T-cell (primary cell): ENCODE measurements at places on chromosomes 13 and 19.

GRCh38 chr13:29676941-29677452 lies 81.5 kb upstream of the SLC7A1 start:
- DNase-seq: no peak

- DNase-seq: no peak
These were observed 163.0 kb downstream of the HS6ST3 start for GRCh38 chr13:96252903-96253302.

GRCh38 chr19:10720607-10721125 lies 2.8 kb downstream of the DNM2 start:
- DNase-seq: no peak

DNA sequence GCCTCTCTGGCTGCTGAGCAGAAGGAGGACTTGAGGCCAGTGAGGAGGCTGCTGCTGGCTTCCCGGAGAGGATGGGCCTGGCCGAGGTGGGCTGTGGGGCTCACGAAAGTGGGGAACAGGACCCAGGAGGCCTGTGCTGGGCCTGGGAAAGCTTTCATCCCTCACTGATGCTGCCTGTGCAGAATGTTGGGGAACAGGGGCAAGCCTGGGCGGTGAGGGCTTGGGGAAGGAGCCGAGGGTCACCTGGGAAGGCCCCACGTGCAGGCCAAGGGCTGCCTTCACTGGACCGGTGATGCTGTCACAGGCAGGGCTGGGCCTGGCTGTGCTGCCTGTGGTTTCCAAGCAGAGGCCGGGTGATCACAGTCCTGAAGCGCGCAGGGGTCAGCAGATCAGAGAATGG lies 9.4 kb downstream of the AP1M1 start:
- no peak for DNase-seq

GRCh38 chr13:111577956-111578605 lies 257.6 kb downstream of the TEX29 start:
- no peak for DNase-seq

GRCh38 chr13:112761701-112762689 lies 72.2 kb downstream of the ATP11A start:
- no peak for DNase-seq

DNA sequence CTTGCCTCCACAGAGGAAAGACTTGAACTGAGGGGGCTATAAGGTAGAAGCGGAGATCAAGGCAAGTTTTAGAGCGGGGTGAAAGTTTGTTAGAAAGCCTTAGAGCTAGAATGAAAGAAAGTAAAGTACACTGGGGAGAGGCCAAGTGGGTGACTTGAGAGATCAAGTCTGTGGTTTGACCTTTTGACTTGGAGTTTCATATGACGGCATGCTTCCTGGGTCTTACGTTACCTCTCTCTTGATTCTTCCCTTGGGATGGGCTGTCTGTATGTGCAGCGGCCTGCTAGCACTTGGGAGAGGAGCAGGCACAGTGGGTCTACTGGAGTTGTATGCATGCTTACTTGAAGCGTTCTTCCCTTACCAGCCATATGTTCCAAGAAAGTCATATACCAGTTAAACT lies 1768.5 kb downstream of the PCDH9 start:
- no peak for DNase-seq

DNA sequence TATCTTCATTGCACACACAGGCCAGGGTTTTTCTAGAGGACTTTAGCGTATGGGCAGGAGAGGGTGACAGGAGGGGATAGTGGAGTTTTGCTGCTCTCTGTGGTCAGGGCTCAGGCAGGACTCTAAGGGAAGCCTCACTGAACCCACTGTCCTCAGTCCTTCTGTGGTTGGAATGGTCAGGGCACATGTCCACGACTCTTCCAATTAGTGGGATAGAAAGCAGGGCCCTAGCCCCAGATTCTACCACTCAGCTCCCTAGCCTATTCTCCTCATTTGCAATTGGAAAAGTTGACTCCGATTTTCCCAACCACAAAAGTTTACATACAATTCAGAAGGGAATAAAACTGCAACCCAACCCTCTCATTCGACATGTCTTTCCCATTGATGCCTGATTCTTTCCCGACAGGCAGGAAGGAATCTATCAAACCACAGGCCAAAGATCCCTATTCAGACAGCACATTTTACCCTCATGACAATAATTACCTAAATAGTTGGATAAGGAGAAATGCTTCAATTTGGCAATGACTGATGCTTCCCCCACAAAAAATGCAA lies 38.2 kb downstream of the TGDS start:
- DNase-seq: no peak

DNA sequence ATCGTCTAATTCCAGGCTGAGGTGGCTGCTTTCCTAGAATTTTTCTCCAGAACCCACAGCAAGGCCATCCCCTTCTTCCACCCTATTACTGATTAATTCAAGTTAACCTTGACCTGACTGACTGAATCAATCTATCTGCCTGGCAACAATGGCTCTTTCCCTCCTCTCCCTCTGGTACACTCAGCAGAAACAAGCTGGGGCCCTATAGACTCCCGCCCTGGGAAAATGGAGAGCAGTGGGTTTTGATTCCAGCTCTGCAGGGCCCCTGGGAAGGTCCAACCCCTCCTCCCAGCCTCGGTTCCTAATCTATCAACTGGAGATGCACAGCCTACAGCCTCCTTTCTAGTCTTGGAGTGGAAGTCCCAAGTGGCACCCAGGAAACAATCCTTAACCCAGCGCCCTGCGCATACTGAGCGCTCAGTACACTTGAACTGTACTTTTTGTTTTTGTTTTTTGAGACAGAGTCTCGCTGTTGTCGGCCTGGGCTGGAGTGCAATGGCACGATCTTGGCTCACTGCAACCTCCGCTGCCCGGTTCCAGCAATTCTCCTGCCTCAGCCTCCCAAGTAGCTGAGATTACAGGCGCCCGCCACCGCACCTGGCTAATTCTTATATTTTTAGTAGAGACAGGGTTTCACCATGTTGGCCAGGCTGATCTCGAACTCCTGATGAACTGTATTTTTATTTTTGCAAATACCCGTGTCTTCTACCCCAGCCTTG lies 5.2 kb upstream of the C3 start:
- no peak for DNase-seq

DNA sequence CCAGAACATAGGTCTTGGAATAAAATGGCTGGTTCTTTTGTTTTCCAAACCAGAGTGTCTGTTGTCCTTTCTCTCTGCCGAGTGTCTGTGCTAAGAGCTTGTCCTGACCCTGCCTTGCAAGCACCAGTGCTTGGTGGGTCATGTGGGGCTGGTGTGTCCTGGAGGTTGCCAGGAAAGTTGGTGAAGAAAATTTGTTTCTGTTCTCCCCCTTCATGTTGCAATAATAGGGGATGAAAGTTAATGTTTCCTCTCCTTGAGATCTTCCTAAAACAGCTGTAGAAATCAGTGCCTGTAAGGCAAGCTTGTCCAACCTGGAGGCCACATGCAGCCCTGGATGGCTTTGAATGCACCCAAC lies 2.7 kb downstream of the HAMP start:
- DNase-seq: no peak

- DNase-seq: peak; percentile 69
These were observed 25.7 kb upstream of the TPTE2 start for GRCh38 chr13:19586904-19587634.

- DNase-seq: no peak
These were observed 159.9 kb downstream of the KATNAL1 start for GRCh38 chr13:30147421-30147820.

DNA sequence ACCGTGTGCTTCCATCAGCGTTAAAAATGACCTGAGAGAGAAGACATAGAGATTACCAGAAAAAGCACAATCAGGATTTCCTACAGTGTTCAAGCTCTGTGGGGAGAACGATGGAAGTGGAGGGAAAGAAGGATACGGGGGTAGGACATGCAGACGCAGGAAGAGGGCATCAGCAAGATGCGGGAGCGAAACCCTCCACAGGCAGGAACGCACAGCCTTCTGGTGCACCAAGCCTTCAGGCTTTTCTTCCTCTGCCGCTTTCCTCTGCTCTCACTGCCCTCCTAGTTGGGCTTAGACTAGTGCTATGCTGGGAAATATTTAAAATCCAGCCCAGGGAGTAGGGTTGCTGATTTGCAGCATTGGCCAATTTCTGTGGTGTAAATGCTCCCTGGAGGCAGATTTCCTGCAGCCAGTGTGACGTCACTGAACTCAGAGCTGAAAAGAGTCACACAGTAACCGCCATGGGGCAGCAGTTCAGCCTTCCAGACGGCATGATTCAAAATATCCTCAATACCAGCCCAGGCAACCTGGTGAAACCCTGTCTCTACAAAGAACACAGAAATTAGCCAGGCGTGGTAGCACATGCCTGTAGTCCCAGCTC lies 205.1 kb upstream of the SOX1 start:
- DNase-seq: no peak

- peak; percentile 17 for DNase-seq
These were observed 4.2 kb downstream of the ADPRHL1 start for GRCh38 chr13:113448885-113449692.

DNA sequence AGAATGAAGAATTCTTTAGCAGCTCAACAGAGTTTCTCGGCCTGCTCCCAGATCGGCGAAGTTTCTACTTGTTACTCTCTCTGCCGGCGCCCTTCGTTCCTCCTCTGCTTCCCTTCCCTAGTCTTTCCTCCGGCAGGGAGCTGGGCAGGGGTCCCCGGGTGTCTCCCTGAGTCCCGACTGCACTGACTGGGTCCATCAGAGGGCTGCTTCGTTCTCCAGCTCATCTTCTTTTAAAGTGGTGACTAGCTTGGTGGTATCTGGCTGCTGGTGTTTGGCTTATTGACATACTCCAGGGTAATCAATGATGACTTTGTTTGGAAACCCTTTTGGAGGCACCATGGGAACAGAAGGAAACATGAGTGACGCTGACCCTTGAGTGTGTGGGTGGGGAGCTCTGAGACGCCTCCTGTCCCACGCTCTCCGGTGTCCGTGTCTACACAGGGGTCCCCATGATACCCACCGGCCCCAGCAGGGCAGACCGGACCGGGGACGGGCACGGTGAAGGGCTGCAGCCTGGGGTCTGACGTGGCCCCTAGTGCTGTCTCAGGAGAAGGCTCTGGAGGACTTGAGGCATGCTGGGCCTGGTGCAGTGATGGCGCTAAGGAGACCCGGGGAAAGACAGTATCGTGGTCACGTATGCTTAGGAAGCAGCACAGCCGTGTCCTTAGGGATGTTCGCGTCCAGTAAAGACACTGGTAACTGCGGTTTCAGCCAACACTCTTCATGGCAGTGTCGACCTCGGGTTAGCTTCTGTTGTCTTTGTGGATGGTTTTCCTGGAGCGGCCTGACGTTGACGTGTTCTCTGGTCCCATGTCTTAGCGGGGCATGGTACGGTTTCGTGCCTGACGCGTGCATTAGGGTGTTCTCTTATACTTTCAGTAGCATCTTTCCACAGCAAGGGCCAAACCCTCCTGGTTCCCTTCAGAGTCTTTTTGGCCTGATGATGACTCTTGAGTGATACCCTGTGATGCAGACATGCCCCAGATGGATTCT lies 23.8 kb downstream of the NAXD start:
- DNase-seq: no peak

DNA sequence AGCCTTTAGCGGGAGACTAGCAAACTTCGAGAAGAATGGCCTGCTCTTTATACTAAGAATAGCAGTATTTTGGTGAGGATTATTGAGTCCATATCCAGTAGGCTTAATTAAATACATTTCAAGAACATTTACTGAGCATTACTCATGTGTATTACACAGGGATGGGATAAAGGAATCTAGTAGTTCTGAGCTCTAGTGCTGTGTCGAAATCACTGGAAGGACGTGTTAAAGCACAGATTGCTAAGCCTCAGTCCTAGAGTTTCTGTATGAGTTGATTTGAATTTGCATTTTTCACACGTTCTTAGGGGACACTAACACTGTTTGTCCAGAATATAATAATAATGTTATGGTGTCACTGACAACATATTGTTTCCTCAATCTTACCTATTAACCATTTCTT lies 9.0 kb downstream of the ZNF302 start:
- no peak for DNase-seq

- no peak for DNase-seq
These were observed 25.7 kb downstream of the SH3GL1 start for GRCh38 chr19:4374498-4375163.

GRCh38 chr13:105159841-105160240 lies 1375.6 kb downstream of the EFNB2 start:
- no peak for DNase-seq

DNA sequence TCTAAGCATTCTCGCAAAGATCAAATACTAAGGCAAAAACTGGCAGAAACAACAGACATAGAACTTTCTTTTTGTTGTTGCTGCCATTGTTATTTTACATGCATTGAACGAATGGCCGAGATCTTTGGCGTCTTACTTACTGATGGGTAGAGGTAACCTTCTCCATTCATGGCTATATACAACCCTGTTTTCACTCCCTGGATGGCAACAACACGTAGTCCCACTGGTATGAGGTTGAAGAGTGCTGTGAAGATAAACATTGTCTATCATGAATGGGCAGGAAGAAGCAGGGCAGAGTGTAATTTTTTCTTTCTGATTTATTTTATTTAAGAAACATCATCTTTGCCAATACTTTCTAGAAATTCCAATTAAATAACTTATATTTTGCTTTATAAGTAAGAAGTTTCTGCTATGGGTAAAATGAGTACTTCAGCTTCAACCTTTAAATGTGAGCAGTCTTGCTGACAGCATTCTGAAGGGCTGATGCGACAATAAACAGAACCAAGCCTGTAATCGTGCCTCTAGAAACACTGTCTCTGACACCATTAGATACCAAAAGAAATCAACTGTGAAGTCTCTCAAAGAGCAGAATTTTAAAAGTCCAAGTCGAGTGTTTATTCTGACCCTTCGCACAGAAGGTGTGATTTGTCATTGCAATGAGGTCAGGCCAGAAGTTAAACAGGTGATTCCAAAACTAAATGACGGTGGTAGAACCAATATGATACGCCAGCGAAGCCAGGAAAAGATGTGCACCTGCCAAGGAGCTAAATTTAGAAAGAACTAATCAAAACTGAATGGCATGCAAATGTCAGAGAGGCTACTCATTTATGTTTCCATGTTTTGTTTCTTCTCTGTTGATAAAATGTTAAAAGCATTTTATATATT lies 416.4 kb downstream of the ITGBL1 start:
- DNase-seq: no peak

- no peak for DNase-seq
These were observed 20.4 kb downstream of the ZNF574 start for GRCh38 chr19:42096255-42096837.

DNA sequence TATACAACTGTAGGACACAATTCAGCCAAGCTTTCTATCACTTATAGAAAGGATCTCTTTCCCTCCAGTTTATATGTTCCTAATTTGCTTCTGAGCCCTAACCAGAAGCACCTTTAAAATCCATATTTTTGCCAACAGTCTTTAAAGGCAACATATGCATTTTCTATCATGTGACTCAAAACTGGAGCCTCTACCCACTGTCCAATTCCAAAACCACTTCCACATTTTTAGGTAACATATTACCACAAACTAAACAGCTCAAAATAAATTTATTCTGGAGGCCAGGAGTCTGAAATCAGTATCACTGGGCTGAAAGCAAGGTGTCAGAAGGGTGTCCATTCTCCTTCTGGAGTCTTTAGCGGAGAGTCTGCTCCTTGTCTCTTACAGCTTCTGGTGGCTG lies 15.9 kb upstream of the EFNB2 start:
- DNase-seq: no peak

- no peak for DNase-seq
These were observed 268.7 kb downstream of the MZT1 start for GRCh38 chr13:72458701-72459100.

GRCh38 chr13:26133851-26134250 lies 82.0 kb upstream of the SHISA2 start:
- no peak for DNase-seq
